ENCODE measurements at places on chromosomes 16 and 17. TPM values are rescaled to one million over a fixed set of nuclear protein-coding genes. Genes with fewer than 3 reads are reported as not detected.
A peak's percentile ranks its signal among the peaks of the same experiment; 100 is the strongest.

DNA sequence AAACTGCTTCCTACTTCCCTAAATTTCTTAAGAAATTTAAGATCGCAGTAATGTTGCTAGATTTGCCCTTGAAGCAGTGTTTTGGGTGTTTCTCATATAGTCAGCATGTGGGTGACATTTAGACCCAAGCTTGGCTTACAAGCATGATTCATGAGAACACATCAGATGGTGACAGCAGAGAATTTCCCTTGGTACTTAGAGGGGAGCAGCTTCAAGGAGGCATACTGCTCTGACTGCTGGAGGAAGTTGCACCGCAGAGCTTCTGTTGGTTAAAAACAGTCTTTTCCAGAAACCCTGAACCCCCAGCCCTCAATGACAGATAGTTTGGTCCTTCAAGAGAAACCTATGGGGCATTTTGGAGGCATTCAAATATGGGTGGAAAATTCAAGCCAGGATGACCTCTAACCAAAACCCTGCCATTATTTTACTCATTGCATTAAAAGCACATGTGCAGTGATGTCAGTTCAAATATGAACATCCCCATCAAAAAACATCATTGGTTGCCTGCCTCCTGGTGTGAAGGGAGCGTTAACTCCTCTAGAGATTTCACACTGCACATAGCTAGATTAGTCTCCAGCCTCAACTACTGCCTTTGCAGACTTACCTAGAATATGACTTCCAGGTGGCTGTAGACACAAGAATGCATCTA lies 201.5 kb upstream of the CACNG5 start:
- no peak overlapping the region for H3K4me3 ChIP-seq
- no peak overlapping the region for H3K27ac ChIP-seq
- H3K36me3 ChIP-seq, result peaks cover 2% of the 10 kb centered on the region
- no peaks in the 10 kb centered on the region for H3K27me3 ChIP-seq
- H3K4me1 ChIP-seq, result peaks cover 3% of the 10 kb centered on the region

DNA sequence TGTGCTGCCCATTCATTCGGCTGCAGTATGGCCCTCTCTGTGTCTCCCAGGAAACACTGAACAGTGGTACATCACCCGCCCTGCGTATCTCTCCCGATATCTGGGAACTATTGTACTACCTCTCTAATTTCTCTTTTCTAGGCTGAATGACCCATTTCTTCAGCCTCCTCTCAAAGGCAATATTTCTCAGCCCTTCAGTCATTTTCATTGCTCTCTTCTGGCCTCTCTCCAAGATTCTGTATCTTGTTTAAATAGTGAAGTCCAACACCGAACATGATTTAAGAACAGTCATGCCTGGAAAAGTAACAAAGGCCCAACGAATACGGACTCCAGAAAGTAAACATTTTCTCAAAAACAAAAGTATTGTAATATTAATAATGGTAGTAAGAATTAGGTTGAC lies 220.1 kb downstream of the ZFHX3 start:
- no peaks in the 10 kb centered on the region for H3K4me1 ChIP-seq
- H3K27ac ChIP-seq, result no peak overlapping the region
- H3K27me3 ChIP-seq, result no peaks in the 10 kb centered on the region
- no peak for DNase-seq
- no peaks in the 10 kb centered on the region for H3K36me3 ChIP-seq
- no peak overlapping the region for H3K4me3 ChIP-seq

DNA sequence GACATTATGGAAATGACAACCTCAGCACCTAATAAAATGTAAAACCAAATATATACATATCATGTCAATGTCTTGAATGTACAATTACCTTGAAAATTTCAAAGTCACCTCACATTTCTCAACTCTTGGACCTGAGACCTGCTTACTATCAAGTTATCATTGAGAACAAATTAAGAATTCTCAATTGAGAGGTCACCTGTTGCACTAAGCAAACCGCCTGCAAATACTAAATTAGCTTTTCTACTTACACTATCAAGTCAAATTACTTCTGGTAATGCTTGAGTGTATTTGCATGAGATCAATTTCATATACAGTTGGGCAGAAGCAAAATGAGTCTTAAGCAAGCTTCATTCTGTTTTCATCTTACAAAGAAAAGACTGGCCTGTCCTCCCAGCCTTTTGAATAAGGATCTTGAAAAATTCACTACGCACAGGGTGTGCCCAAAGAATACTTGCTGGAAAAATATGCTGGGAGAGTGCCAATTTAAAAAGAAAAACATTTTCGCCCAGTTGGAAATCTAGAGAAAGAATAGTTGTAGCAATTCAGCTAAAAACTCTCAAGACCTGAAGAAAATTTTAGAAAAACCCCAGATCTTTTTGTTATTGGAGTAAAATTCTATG lies 35.7 kb downstream of the KANSL1 start:
- peaks cover 22% of the 10 kb centered on the region for H3K4me1 ChIP-seq
- H3K27ac ChIP-seq, result no peak overlapping the region
- no peak overlapping the region for H3K4me3 ChIP-seq
- DNase-seq, result no peak
- H3K27me3 ChIP-seq, result no peaks in the 10 kb centered on the region

GRCh38 chr16:82368041-82368440 lies 198.0 kb upstream of the MPHOSPH6 start:
- H3K4me1 ChIP-seq, result no peaks in the 10 kb centered on the region
- H3K27ac ChIP-seq, result no peak overlapping the region
- no peaks in the 10 kb centered on the region for H3K36me3 ChIP-seq
- no peaks in the 10 kb centered on the region for H3K27me3 ChIP-seq
- H3K4me3 ChIP-seq, result no peak overlapping the region
- DNase-seq, result peak; percentile 31

DNA sequence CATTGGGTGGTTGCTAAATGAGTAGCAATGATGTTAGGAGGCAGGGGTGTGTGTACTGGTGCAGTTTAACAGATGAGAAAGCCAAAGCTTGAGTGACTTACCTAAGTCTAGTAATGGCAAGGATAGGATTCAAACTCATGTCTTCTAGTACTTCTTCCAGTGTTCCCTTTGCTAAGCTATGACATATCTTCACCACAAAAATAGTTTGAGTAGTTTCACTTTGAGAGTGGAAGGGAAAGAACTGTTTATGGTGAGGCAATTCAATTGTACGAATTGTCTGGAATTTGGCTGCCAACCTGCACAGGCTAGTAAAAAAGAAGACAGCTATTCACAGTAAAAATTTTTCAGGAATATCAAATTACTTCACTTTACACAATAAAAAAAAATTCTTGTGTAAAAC lies 138.0 kb downstream of the NLK start:
- DNase-seq, result no peak
- peaks cover 5% of the 10 kb centered on the region for H3K36me3 ChIP-seq
- no peak overlapping the region for H3K27ac ChIP-seq
- H3K27me3 ChIP-seq, result no peaks in the 10 kb centered on the region

GRCh38 chr16:56354746-56355145 lies 70.6 kb downstream of the AMFR start:
- H3K27me3 ChIP-seq, result no peaks in the 10 kb centered on the region
- H3K27ac ChIP-seq, result no peak overlapping the region
- H3K4me1 ChIP-seq, result peaks cover 9% of the 10 kb centered on the region
- H3K4me3 ChIP-seq, result no peak overlapping the region
- H3K36me3 ChIP-seq, result no peaks in the 10 kb centered on the region

XYLT2 gene
- 53.5 TPM for total RNA-seq

DNA sequence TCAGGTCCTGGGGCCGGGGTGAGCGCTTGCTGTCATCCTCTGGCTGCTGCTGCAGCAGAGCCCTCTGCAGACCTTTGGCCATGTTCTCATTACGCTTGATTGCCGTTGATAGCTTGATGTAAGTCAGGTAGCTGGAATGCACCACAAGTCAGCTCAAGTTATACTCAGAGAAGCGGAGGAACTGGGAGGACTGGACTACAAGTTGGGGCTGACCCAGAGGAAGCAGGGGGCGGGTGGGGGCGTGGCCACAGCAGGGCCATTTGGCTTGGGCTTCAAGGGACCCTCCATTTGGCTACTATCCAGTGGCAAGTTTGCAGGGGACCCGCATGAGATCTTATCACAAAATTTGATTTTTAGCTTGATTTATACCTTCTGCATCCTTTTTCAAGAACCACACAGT lies 19.0 kb upstream of the EVPL start:
- H3K27ac ChIP-seq, result no peak overlapping the region
- no peak for DNase-seq
- no peak overlapping the region for H3K4me3 ChIP-seq
- peaks cover 6% of the 10 kb centered on the region for H3K4me1 ChIP-seq

GRCh38 chr17:40322358-40323315 lies 13.7 kb downstream of the RARA start:
- peaks cover 43% of the 10 kb centered on the region for H3K4me1 ChIP-seq
- peak overlapping the region; percentile 84 for H3K27ac ChIP-seq
- no peaks in the 10 kb centered on the region for H3K36me3 ChIP-seq
- peak overlapping the region; percentile 53 for H3K4me3 ChIP-seq
- H3K27me3 ChIP-seq, result no peaks in the 10 kb centered on the region
- DNase-seq, result peak; percentile 62

- H3K4me1 ChIP-seq, result peaks cover 13% of the 10 kb centered on the region
- no peaks in the 10 kb centered on the region for H3K36me3 ChIP-seq
- H3K4me3 ChIP-seq, result no peak overlapping the region
- H3K27me3 ChIP-seq, result no peaks in the 10 kb centered on the region
Measured at GRCh38 chr16:46859719-46860152, 24.4 kb upstream of the GPT2 start.

DNA sequence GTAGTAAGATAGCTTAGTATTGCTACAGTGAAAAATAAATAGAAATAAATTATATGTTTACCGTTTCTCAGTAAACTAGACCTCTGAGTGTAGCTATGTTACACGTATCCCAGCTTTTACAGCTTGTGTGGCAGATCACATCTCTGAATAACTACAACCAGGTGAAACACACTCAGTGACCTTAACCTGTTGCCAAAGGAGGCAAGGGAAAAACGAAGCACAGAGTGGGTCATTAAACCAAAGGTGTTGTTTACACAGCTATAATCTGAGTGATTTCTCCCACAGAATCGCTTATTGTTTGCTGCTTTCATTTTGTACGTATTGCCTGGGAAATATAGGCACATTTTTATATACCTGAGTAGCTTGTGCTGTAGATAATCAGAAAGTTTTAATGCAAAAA lies 688.2 kb upstream of the KIF2B start:
- no peaks in the 10 kb centered on the region for H3K4me1 ChIP-seq
- H3K36me3 ChIP-seq, result no peaks in the 10 kb centered on the region
- no peak for DNase-seq
- no peak overlapping the region for H3K4me3 ChIP-seq

Data from PC-3 (cell line).